ENCODE measurements at places on chromosomes 1 and 21.

DNA sequence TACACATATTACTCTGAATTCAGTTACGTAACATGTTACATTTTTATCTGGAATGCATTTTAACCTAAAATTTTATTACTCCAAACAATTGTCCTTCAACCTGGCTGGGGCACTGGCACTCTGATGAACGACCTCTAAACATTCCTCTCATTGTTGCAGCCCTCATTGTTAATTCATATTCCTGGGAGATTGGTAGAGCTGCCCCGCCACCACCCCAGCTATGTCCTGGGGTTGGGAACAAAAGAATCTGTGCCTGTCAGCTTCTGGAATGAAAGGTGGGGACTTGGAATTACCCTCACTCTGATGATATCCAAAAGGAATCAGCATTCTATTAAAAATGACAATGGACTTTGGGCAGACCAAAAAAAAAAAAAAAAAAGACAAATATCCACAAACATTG is 38.0 kb upstream of the DESI2 start:
- no peak for DNase-seq

- no peak for DNase-seq
These were observed 5.1 kb upstream of the RFX5 start for GRCh38 chr1:151352021-151352718.

- no peak for DNase-seq
These were observed 34.4 kb downstream of the CAPZB start for GRCh38 chr1:19450811-19451515.

DNA sequence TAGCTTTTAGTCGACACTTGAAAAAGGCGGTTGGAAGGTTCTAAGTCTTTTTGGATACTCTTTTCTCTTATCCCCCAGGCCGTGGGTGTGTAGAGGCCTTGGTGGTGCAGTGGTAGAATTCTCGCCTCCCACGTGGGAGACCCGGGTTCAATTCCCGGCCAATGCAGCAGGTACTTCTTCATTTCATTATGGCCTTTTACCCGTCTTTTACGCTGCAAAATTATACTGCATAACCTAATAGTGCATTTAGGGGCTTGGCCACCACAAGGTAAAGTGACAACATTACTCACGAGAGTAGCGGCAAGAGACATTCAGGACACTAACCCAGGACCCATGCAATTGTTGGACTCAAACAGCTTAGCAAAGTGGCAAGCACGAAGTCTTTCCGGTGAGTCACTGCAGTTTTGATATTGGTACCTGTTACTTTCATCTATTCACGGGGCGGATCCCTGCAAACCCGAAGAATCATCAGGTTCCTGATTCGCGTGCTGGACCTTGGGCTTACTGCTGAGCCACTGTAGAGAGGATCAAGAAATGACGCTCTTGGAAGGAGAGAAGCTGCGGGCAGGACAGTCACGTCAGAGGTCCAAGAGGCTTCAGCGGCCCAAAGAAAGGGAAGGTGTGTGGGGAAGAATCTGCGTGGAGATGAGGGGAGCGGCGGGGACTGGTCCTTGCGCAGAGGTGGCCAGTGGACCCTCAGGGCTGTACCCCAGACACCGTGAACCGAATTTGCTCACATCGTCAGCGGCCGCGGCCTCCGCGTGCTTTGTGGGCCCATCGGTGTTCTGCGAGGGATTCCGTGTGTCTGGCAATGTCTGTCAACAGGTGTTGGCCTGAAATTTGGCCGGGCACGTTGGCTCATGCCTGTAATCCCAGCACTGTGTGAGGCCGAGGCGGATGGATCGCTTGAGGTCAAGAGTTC is 12.9 kb upstream of the RNU1-4 start:
- peak; percentile 100 for DNase-seq

DNA sequence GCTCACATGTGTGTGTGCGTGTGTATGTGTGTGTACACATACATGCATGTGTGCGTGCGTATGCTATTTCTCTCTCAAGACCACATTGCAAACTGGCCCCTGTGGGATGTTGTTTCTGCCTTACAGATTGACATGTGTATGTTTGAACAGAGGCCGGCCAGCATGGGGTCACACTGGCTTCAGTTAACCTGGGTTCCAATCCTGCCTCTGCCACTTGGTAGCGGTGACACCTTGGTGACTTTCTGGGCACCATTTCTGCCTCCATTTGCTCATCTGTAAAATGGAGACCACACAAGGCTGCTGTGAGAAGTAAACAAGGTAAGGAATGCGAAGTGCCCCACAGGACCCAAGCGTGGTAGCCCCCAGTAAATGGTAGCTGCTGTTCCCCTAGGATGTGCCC is 51.7 kb downstream of the TCP10L start:
- no peak for DNase-seq

- DNase-seq = no peak
These were observed 296.3 kb downstream of the SMYD3 start for GRCh38 chr1:246210756-246211155.

DNA sequence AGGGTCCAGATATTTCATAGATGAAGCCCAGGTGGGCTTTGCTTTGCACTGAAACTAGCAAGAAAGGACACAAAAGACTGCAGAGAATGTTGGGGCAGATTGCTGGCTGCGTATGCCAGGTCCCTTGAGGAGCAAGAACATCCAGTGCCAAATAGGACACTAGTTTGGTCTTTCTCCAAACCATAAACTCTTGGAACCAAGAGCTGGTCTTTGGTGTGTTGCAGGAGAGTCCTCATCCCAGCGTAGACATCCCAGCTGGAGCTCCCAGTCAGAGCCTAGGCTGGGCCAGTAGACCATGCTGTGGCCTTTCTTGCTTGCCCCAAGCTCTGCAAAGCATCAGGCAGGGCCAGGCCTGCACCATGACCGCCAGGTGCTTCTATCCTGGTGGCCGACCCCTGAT is 87.5 kb downstream of the ATP5PO start:
- no peak for DNase-seq

DNA sequence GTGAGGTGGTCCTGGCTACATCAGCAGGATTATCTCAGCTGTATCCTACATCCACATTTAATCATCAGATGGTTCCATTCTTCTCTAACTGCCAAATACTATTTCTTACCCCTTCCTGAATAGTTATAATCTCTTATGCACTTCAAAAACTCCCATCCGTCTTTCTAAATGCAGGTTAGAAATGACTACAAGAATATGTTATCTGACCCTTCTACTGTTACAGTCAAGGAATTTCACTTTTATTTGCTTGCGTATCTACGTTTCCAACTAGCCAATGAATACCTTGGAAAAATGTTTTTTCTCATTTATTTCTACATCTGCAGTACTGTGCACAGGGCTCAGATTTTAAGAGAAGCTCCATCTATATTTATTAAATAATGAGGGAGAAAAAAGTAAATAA is 709.9 kb downstream of the KCNT2 start:
- DNase-seq = no peak

DNA sequence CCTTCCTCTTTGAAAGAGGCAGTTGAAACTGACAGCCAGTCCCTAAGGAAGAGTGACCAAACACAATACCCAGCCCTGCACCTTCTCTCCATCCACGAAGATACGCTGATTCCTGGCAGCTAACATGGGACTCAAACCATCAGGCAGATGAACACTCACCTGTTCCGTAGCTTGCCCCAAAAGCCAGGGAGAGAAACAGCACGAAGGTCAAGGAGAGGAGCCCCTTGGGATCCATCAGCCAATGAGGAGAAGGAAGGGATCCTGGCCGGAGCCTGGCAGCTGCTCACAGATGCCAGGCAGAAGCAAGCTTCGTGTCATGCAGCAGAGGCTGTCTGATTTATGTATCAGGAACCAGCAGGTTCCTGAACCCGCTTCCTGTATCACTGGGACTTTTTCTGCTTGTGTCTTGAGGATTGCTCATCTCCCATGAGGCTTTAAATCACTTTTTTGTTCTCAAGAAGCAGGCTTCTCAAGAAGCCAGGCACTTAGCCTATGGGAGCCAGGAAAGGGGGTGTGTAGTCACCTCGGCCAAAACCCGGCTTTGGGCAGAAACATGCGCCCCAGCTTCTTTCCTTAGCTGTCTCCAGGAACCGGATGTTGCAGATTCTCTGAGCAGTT is at the start of gene SLAMF1:
TSS of gene SLAMF1 (minus strand) at position 334 of the 618 bp plus-strand sequence. CDS start at position 235, 99 bp downstream.
- DNase-seq = no peak

- DNase-seq = no peak
These were observed 304.6 kb upstream of the FAM78B start for GRCh38 chr1:166471359-166471758.

- DNase-seq = peak; percentile 87
These were observed 685.9 kb downstream of the MATN1 start for GRCh38 chr1:30037251-30038118.

- no peak for DNase-seq
These were observed 485.2 kb downstream of the PLPP3 start for GRCh38 chr1:56094168-56094567.

- DNase-seq = peak; percentile 88
These were observed 7.0 kb upstream of the SPATC1L start for GRCh38 chr21:46191257-46191685.

DNA sequence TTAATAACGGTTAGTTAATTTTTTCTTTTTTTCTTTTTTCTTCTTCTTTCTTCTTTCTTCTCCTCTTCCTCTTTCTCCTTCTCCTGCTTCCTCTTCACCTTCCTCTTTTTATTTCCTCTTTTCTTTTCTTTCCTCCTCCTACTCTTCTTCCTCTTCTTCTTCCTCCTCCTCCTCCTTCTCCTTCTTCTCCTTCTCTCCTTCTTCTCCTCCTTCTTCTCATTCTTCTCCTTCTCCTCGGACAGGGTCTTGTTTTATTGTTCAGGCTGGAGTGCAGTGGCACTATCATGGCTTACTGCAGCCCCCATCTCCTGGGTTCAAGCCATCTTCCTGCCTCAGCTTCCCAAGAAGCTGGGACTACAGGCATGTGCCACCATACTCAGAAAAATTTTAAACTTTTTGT is 13.4 kb upstream of the ACBD3 start:
- DNase-seq = no peak

GRCh38 chr1:201250326-201251011 is 32.8 kb upstream of the PKP1 start:
- DNase-seq = peak; percentile 79

- DNase-seq = no peak
These were observed 203.0 kb downstream of the GRIK3 start for GRCh38 chr1:36831186-36831810.

All from vagina (tissue), 2 donors.